ENCODE measurements at places on chromosomes 11 and 22. TPM values are rescaled to one million over a fixed set of nuclear protein-coding genes. Genes with fewer than 3 reads are reported as not detected.

DNA sequence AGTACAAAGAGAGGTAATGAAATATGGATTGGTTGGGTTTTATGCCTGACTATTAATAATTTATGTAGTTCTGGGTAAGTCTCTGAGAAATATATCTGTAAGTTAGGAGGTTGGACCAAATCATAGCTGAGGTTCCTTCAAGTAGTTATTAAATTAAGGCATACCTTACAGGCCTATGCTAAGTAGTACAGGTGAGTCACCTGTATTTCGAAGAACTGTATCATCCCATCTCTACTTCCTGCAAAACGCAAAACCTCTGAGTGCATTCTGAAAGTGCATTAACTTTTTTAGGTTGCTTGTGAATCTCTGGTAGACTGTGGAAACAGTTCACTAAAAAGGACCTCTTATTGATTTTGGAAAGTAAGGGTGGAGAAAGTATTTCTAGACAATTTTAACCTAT, 37.1 kb downstream of the APOL5 start:
- no peak for DNase-seq

CD59 gene
- total RNA-seq, result 35.1 TPM

DNA sequence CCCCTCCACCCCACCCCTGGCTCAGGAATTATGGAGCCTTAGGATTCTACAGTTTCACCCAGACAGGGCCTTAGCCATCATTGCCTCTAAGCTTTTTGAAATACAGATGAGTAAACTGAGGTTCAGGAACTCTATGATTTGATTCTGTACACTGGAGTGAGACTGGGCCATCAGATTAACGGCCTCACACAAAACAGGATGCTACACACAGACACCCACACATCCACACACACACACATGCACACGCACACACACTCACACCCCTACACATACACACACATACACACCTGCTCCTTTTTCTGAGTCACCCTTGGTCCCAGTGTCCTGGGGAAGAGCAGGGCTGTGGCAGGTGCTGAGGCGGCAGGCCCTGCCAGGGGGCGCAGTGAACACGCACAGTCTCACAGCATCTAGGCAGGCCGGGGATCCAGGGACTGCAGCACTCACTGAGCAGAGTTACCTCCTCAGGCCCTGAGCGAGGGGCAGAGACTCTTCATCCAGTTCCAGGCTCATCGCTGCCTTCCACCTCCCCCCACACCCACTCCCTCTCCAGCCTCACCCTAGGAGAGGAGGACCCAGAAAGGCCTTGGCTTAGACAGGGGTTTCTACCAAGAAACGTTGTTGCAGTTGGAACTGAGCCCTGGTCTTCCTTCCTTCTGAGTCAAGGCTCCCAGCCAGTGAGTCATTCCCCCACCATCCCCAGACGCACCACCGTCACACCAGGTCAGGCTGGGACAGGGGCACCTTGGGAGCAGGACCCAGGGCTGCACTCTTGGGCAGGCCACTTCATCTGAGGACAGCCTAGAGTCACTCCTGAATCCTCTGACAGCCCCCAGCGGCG, 89.8 kb upstream of the PARVA start:
- DNase-seq, result peak; percentile 19

ANKK1 gene
- not detected for total RNA-seq

DNA sequence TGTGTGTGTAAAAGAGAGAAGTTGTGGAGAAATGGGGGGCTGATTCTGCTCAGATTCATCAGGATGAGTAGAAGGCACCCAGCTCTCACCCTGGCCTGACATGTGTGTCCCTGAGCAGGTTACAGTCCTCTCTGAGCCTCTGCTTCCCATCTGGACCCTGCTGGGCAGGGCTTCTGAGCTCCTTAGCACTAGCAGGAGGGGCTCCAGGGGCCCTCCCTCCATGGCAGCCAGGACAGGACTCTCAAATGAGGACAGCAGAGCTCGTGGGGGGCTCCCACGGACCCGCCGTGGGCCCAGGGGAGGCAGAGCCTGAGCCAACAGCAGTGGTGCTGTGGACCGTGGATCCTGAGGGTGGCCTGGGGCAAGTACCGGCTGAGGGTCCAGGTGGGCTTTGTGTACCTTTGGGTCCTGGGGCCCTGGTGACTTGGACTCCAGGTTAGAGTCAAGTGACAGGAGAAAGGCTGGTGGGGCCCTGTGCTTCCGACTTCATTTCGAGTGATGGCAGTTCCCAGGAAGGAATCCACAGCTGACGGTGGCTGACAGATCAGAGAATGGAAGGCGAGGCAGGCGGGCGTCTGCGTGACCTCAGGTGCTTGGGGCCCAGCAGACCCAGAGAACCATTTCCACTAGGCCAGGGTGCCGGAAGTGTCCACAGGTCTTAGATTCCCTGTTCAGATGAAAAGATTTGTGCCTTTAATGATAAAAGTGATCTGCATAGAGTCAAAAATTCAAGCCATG, 21.9 kb downstream of the NEAT1 start:
- no peak for DNase-seq

MMP1 gene
- not detected for total RNA-seq

GRCh38 chr11:3796801-3797328, 489 bp downstream of the NUP98 start:
- DNase-seq, result no peak

- no peak for DNase-seq
Observed at GRCh38 chr11:105858841-105859240, 163.2 kb downstream of the MSANTD4 start.

Measured in activated CD8-positive, alpha-beta T cell treated with anti-CD3 and anti-CD28 coated beads, Interleukin-2, amount 10 ng/mL, durations not matched to agents 7 days and 5 days (primary cell).